ENCODE measurements at places on chromosomes 1 and 21. TPM values are rescaled to one million over a fixed set of nuclear protein-coding genes. Genes with fewer than 3 reads are reported as not detected.

- DNase-seq, result peak; percentile 22
Observed at GRCh38 chr1:113088972-113089371, 16.0 kb downstream of the LRIG2 start.

DNA sequence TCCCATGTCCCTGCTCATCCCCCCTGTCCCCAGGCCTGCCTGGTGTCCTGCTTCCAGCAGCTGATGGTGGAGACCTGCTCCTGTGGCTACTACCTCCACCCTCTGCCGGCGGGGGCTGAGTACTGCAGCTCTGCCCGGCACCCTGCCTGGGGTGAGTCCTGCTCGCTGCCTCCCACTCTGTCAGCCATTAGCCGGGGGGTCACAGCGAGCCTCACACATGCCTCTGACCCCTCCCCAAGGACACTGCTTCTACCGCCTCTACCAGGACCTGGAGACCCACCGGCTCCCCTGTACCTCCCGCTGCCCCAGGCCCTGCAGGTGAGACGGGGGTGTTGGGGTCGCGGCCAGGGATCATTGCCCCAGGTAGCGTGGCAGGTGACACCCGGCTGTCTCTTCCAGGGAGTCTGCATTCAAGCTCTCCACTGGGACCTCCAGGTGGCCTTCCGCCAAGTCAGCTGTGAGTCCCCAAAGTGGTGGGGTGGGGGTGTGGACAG, 10.0 kb downstream of the SCNN1D start:
- DNase-seq, result no peak

GRCh38 chr1:23425193-23425494, 596 bp upstream of the TCEA3 start:
- DNase-seq, result no peak

GRCh38 chr1:73903092-73903491, 294.9 kb downstream of the LRRIQ3 start:
- no peak for DNase-seq

- no peak for DNase-seq
Observed at GRCh38 chr1:202171292-202172014, 11.1 kb upstream of the PTPN7 start.

- no peak for DNase-seq
Observed at GRCh38 chr1:97202481-97203380, 481.1 kb downstream of the PTBP2 start.

GRCh38 chr1:93708734-93709481, 27.3 kb upstream of the BCAR3 start:
- DNase-seq, result no peak

SH2D1B gene
- total RNA-seq, result not detected

PLPPR5 gene
- 10.0 TPM for total RNA-seq

ATAD3C gene
- not detected for total RNA-seq

GRCh38 chr1:23290836-23291565, 53.1 kb downstream of the HNRNPR start:
- no peak for DNase-seq

GRCh38 chr1:76868916-76869315, 1.6 kb downstream of the ST6GALNAC5 start:
- no peak for DNase-seq

DNA sequence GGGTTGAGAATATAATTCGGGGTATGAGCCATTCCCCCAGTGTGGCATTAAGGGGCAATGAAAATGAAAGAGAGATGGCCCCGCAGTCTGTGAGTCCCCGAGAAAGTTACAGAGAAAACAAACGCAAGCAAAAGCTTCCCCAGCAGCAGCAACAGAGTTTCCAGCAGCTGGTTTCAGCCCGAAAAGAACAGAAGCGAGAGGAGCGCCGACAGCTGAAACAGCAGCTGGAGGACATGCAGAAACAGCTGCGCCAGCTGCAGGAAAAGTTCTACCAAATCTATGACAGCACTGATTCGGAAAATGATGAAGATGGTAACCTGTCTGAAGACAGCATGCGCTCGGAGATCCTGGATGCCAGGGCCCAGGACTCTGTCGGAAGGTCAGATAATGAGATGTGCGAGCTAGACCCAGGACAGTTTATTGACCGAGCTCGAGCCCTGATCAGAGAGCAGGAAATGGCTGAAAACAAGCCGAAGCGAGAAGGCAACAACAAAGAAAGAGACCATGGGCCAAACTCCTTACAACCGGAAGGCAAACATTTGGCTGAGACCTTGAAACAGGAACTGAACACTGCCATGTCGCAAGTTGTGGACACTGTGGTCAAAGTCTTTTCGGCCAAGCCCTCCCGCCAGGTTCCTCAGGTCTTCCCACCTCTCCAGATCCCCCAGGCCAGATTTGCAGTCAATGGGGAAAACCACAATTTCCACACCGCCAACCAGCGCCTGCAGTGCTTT, 9.4 kb downstream of the PROX1 start:
- DNase-seq, result no peak

DNA sequence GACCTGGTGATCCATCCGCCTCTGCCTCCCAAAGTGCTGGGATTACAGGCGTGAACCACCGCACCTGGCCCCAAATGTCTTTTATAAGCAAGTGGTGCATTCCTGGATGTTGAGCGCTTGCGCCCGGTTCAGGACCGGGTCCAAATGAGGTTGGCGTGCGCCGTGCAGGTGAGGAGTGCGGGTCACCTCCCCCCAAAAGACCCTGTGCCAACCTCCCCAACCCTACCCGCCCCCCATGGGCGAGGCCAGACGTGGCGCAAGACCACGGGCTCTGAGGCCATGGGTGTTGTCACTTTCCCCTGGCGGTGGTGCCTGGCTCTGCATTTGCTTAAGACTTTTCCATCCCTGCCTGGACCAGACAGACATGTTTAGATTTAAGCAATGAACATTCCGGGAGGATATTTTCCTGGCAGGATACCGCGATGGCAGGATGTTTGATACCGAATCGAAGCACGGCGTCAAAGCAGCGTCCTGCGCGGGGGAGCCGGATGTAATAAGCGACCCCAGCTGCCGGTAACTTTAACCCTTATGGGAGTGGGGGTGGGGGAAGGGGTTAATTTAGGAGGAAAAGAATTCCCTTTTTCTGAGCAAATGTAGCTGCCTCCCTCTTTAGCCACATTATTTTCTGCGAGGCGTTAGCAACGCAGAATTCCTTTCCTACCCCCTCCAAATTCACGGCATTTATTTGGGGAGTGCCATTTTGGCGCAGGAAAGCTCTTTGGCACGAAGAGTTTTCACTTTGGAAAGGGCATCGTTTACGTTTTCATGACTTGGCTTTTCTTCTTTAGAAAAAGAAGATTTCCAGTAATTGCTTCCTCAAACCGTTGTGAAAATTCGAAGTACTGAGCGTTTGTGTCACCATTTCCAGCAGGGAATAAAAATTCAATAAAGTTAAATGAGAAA, 27.8 kb upstream of the RNF187 start:
- peak; percentile 81 for DNase-seq

SOD1 gene
- 67.1 TPM for total RNA-seq

DNA sequence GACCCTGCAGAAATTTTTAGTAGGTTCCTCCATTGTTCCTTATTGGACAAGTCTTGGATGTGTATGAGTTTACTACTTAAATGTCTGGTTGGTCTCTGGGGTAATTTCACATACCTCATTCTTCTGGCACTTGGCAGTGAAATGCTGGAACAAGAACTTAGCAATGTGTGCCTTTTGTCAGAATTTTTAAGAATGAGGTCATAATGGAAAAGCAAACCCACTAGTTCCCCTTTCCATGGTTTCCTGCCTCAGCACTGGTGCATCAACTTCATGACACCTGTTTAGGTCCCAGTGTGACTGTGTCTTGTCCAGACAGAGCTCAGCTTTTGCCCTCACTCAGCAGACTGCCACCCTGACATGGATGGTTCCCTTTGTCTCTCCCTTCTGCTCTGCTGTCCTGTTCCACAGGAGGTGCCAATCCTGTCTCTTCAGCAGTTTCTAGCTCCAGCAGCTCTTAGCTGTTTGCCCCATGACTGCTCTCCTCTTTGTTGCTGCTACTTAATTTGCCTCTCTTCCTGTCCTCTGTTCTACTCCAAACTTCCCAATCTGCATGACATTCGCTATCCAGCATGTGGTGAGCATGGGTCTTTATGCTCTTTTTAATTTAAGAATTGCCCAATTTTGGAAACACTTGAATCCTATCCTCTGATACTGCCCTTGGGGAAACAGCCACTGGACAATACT, 135.6 kb downstream of the CYYR1 start:
- DNase-seq, result no peak

GRCh38 chr1:46477153-46477929, 12.3 kb upstream of the DMBX1 start:
- peak; percentile 74 for DNase-seq

FCRL2 gene
- not detected for total RNA-seq

PRDM16 gene
- 5.0 TPM for total RNA-seq

ARHGEF16 gene
- total RNA-seq, result 0.45 TPM

DNA sequence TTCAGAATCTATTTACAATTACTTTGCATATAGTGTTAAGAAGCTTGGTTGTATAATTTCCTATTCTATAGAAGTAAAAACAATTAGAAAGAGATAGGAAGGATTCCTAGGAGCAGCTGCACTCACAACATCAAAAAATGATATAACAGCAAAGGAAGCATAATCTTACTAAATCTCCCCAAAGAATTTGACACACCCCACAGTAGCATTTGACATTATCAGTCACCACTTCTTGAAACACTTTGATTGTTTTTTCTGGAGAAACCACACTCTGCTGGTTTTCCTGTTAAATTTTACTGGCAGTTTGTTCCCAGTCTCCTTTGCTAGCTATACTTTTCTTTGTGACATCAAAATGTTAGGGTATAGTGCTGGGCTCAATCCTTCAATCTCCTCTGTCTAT, 100.8 kb upstream of the KIAA1614 start:
- DNase-seq, result no peak

DNA sequence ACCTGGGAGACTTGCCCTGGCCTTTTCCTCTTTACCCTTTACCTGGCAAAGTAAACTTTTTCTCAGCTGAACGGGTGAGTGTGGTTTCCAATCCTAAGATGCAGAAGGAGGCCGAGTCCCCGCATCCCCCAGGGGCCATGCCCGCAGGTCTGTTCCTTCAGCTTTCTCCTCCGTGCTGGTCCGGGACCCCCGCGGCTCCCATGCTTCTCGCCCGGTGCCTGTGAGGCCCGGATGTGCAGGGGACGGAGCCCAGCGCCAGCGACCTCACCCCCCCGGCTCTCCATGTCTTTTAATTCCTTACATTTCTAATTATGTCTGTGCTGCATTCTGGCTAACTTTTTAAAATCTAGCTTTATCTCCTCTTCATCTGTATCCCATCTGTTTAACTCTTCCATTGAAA, 21.5 kb upstream of the SCYL3 start:
- no peak for DNase-seq

DNA sequence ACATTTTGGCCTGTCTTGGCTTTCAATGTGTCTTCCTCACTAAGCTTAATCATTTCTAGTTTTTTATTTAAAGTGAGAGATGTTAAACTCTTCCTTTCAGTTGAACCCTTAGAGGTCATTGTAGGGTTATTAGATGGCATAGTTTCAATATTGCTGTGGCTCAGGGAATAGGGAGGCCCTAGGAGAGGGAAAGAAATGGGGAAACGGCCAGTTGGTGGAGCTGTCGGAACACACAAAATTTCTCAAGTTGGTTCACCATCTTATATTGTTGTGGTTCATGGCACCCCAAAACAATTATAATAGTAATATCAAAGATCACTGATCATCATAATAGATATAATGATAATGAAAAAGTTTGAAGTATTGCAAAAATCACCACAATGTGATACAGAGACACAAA, 31.4 kb upstream of the KAZN start:
- no peak for DNase-seq

DNA sequence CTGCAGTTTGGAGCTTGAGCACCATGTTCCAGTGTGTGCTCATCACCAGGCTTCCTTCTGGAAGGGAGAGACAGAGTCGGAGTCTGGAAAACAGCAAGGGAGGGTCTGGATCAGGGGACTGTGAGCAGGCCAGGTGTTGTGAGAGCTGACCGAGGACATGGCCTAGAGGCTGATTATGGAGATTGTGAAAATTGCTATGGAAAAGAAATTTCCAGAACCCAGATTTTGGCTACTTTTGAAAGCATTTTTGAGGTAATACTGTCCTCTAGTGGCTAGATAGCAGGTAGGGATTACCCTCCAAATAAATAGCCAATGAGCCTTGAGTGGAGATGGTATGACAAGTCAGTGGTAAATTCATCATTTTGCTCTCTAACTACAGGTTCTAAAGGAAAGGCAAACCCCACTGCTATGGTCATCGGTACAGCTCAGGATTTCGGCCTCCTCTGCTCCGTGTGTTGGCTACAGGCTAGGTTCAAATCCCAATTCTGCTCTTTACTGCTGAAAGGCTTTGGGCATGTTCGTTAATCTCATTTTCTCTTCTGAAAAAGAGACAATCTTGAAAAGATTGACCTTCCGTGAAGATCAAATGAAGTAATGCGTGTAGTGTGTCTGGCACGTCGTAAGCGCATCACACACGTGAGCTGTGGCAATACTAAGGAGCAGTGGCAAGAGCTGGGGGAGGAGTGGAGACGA, 1.0 kb upstream of the HAO2 start:
- DNase-seq, result peak; percentile 8

DNA sequence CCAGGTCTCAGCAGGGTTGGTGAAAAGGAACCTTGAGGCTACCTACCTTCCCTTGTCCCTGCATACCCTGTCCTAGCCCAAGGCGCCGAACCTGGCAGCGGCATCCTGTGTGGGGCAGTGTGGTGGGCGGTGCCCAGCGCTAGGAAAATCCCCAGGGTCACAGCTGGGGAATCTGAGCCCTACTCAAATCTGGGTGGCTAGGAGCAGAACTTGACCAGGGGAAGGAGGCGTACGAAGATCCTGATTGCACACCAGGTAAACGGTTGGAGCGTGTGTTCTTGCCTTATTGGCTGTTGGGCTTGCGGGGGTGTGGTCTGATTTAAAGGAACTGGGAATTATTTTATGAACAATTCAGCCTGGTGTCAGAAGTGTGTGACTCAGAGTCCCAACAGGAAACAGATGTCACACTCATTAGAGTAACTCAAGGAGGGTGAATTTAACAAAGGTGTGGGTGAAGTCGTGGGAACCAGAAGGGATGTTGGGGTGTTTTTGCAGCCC, 118.6 kb downstream of the LRIG2 start:
- no peak for DNase-seq

GRCh38 chr1:156083800-156084790, 1.8 kb upstream of the MEX3A start:
- DNase-seq, result no peak

- no peak for DNase-seq
Observed at GRCh38 chr1:2350911-2351655, 40.3 kb downstream of the MORN1 start.

DNA sequence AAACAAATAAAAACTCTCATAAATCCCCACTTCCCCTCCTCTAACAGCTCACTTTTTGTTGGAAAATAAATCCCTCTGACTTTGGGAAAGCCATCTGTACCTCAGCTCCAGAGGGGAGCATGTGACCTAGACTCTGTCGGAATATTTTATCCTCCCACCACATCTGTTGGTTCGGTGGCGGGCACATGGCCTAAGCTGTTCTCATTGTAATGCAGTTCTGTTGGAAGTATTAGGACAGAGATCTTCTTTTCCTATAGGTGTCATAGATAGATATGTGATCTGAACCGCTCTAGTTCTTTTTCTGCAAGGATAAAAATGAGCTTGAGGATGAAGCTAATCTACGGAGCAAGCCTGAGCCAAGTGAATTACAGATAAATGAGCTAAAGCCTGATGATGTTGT, 50.5 kb upstream of the EPS8L3 start:
- no peak for DNase-seq
